ENCODE measurements at places on chromosomes 12 and 14.
A peak's percentile ranks its signal among the peaks of the same experiment; 100 is the strongest.

DNA sequence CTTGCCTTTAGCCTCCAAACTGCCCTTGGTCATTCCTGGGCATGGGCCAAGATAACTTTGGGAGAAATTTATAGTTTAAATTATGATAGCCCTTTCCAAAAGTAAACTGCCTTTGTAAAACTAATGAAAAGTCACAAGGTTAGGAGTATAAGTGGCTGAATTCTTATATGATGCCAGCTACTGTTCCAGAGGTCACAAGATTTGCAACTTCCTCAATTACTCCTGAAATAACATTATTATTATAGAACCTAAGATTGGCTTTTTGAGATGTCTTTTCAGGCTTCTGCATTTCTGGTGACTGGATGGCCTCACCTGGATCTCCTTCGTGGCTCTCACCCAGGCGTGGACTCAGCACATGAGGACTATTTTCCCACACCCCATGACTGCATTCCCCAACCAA lies 55.0 kb downstream of the OSBPL8 start:
- DNase-seq = no peak

- peak; percentile 44 for DNase-seq
Measured at GRCh38 chr14:38143659-38144505, 63.8 kb upstream of the SSTR1 start.

DNA sequence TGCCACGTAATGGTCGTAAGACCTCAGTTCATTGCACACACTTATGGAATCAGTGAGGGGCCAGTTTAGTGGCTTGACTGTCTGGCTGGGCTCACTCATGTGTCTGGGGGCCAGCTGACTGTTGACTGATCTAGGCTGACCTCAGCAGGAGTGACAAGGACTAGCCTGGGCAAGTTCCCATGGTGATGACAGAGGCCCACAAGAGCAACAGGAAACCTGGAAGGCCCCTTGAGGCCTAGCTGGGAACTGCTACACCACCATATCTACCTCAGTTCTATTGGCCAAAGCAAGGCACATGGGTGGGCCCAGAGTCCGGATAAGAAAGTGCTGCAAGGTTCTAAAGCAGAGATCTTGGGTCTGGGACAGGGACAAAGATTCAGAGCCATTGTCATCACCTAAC lies 21.3 kb upstream of the RFLNA start:
- DNase-seq = peak; percentile 75

DNA sequence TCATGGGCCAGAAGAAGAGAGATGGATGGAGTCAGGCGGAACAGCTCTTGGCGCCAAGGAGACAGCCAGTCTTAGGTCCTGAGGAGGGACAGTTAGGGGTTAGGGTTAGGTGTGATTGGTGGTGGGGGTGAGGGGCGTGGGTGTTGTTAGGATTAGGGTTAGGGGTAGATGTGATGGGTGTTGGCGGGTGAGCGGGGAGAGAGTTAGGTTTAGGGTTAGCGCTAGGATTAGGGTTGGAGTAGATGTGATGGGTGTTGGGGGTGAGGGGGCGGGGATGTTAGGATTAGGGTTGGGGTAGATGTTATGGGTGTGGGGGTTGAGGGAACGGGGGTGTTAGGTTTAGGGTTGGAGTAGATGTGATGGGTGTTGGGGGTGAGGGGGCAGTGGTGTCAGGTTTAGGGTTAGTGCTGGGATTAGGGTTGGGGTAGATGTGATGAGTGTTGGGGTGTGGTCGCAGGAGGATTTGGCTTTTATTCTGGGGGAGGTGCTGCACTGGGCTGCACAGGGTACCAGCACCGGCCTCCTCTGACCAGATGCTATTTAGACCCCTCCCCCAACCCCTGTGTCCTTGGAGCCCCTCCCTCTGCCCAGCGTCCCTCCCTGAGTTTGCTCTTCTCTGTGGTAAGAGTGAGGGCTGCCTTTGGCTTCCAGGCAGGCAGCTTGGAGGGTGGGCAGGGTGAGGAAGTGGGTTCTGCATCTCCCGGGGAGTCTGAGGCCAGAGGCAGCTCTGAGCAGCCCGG lies 35.6 kb upstream of the FBRSL1 start:
- DNase-seq = no peak

GRCh38 chr12:90024262-90024661 lies 315.6 kb upstream of the ATP2B1 start:
- no peak for DNase-seq

- DNase-seq = no peak
Measured at GRCh38 chr14:80764921-80765507, 176.5 kb downstream of the CEP128 start.
